Activated naive CD8-positive, alpha-beta T cell treated with anti-CD3 and anti-CD28 coated beads, Interleukin-2, amount 50 U/mL, for 16 hours (primary cell): ENCODE measurements at places on chromosomes 11 and 22.
A peak's percentile ranks its signal among the peaks of the same experiment; 100 is the strongest.

GRCh38 chr11:133605482-133605881 is 73.2 kb upstream of the OPCML start:
- no peak for DNase-seq

- DNase-seq, result no peak
Observed at GRCh38 chr22:44187652-44188230, 7.0 kb downstream of the PARVG start.

DNA sequence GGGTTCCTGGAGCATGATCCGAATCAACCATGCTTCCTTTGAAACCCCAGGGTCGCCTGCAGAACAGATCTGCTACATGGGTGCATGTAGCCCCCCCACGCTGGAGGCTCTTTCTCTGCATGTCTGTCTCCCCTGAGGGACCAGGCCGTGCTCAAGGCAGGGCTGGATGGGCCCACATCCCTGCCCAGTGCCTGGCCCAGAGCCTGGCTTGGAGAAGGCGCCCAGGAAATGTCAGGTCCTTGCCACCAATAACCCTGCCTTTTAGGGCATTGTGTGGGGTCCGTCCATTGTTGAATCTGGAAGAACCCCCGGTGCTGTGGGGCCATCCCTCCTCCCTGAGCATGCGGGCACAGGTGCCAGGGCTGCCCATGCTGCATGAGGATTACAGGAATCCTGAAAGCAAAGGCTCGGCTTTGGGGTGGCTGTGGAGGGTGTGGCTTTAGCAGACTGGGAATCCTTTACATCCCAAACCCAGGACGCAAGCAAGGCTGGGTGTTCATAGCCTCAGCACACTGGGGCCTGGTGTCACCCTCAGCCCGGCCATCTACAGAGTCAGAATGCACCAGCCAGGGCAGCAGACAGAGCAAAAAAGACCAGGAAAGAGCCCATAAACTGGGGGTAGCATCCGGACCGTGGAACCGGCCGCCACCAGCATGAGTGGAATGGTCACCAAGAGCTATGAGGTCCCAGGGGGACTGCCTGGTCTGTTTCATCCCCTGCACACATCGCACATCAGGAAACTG is 48.2 kb downstream of the RTL6 start:
- DNase-seq, result no peak

- DNase-seq, result no peak
Observed at GRCh38 chr11:124897674-124898262, at the start of gene ROBO4. Gene ROBO4 (minus strand): TSS chr11:124897865. CDS start chr11:124897795, 70 bp downstream.

DNA sequence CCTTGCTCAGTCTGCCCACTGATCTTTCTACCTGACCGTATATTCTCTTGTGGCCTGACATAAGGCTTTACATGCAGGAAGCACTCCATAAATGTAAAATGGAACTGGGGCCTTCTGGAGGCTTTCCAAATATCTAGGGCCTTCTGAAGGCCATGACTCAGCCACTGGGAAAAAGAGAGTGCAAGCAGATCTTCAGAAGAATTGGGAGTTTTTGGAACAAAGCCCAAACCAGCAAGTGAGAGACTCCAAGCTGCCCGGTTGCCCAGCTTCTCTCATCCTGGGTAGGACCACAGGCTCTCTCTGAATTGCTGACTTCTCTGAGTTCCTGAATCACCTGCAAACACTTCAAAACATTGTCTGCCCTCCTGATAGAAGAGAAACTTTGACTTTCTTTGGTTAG is 107.9 kb upstream of the BMAL1 start:
- no peak for DNase-seq

- DNase-seq, result no peak
Observed at GRCh38 chr11:1224491-1225385, 1.9 kb downstream of the MUC5B start.

GRCh38 chr22:50278461-50278860 is 8.3 kb upstream of the MAPK11 start:
- DNase-seq, result no peak

DNA sequence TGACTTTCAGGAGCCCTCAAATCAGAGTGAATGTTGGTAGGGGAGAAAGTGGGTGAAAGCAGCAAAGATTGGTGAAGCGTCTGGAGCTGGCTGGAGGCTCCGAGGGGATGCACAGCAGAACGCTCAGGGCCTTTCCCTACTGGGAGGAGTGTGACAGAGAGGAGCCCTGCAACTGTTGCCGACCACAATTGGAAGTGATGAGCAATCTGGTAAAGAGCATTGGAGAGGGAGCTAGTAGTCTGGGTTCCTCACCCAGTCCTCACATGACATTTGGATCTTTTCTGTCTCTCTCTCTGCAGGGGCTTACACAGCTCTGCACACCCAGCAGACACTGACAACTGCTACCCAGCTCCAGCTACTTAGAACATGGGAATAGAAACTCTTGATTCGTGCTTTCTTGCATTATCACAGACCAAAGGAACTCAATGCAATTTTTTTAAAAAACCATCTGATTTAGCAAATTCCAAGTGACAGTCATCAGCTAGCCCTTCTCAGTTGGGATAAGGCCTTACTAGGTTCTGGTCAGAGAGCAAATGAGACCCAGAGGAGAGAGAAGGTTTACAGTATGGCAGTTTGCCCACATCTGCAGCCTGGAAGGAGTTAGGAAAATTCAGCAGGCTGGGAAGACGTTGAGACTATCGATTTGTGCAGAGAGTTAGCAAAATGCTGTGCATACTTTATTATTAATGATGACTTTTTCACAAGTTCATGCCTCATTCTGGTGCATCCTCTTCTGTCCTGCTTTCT is 278.0 kb upstream of the PLET1 start:
- DNase-seq, result no peak

DNA sequence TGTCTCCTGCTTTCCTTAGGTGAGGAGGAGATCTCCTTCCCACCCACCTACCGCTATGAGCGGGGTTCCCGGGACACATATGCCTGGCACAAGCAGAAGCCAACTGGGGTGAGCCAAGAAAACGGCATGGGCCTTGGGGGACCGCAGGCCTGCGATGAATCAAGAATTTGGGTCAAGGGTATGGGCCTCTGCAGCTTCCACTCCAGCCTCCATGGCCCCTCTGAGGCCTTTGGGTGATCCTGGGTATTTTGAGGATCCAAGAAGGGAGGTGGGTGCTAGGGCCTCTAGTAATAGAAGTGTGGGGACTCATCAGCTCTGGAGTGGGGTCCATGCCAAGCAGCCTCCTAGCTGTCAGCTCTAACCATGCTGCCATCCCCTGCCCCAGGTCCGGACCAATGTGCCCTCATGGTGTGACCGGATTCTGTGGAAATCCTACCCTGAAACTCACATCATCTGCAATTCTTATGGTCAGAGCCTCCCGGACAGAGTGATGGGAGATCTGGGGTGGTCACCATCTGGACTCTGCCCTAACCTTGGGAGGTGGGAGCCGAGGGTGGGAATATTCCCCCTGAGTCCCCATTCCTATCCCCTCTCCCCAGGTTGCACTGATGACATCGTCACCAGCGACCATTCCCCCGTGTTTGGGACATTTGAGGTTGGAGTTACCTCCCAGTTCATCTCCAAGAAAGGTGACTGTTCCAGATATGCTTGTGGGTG is 8.6 kb downstream of the INPPL1 start:
- DNase-seq, result no peak

DNA sequence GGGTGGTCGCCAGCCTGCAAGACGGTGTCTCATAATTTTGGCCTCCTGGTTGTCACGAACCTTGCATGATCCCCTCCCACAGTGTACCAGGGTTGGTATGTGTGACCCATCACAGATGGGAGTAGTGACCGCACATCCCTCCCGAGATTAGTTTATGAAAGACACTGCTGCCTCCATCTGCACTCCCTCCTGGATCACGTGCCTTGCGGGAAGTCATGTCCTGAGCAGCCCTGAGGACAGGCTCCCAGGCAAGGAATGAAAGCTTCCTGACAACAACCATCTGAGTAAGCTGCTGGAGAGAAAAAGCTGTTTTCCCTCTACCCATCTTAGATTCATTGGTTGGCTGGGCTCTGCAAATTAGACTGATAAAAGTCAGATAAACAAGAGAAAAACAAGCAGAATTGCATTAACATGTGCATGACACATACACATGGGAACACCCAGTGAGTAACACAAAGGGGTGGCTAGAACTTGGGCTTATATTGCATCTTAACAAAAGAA is 14.4 kb upstream of the PAMR1 start:
- DNase-seq, result no peak

- DNase-seq, result no peak
Observed at GRCh38 chr11:71284525-71285092, 32.2 kb upstream of the SHANK2 start.

GRCh38 chr22:27725661-27726060 is 75.9 kb downstream of the MN1 start:
- no peak for DNase-seq

GRCh38 chr11:93729129-93729616 is 12.1 kb downstream of the TAF1D start:
- no peak for DNase-seq

DNA sequence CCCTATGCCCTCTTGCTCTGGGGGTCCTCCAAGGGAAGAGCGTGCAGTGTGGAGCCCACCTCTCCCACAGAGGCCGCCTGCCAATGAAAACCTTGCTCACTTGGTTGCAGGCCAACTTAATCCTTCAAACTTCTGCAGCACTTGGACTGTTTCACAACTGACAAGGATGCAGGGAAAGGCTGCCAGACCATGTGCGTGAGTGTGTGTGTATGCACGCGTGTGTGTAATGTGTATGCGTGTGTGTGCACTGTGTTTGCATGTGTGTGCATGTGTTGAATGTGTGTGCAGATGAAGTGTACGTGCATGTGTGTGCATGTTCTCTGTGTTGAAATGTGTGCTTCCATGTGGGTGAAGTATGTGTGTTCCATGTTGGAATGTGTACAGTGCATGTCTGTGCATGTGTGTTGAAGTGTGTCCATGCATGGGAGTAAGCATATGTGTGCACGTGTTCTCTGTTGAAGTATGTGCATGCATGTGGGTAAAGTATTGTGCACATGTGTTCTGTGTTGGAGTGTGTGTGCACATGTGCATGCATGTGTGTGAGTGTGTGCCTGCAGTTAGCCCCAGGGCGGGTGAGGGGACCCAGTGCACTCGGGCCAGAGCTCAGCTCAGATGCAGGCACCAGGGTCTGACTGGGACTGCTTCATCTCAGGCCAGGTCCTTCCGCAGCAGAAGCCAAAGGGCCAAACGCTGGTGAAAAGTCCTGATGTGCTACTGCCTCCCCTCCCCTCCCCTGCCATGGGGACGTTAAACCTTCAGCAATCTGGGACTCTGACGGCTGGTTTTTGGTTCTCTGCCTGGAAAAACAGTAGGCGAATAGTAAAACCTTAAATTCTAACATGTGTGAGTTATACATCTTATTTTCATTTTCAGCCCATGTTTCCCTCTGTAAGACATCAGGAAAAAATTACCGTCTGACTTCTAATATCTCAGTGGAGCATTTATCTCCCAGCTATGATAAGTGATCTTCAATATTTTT is 72.0 kb downstream of the FLI1 start:
- DNase-seq, result no peak

DNA sequence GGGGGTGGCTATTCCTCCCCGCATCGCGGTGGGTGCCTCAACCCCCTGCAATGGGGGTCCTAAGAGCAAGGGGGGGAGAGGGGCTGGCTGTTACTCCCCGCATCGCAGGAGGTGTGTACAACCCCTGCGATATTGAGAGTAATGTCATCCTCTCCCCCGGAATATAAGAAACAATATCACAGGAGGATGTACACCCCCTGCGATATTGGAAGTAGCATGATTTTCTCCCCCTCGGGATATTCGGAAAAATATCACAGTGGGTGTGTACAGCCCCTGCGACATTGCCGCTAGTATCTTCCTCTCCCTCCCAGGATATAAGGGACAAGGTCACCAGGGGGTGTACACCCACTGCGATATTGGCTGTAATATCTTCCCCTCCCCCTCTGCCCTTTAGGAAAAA is 22.5 kb upstream of the APOL5 start:
- no peak for DNase-seq

GRCh38 chr11:13698132-13698531 is 29.7 kb downstream of the FAR1 start:
- DNase-seq, result no peak

DNA sequence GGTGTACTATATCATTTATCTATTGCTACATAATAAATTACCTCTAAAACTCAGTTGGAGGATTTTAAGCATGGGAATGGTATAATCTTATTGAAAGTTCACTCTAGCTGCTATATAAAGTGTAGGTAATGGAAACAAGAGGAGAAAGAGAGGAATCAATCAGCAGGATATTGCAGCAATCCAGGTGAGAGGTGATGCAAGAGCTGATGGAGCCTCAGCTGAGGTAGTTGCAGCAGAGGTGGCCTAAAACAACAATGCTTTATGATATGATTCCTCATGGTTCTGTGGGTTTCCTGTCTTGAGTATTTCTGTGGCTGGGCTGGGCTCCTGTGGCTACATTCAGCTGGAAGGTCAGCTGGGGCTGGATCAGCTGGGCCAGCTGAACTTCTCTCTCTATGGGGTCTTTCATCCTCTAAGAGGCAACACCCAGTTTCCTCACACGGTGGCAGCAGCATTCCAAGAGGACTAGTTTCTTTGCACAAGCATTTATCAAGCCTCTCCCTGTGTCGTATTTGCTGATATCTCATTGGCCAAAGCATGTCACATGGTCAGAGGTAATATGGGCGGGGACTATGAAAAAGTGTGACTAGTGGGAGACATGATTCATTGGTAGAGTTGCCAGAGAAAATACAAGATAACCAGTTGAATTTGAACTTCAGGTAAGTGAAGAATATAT is 135.4 kb upstream of the LARGE1 start:
- DNase-seq, result no peak

- peak; percentile 50 for DNase-seq
Observed at GRCh38 chr11:72683782-72684200, 9.6 kb upstream of the PDE2A start.

- DNase-seq, result no peak
Observed at GRCh38 chr22:47550524-47551430, 788.3 kb downstream of the TBC1D22A start.

GRCh38 chr11:121414141-121414913 is 37.8 kb upstream of the SORL1 start:
- no peak for DNase-seq

DNA sequence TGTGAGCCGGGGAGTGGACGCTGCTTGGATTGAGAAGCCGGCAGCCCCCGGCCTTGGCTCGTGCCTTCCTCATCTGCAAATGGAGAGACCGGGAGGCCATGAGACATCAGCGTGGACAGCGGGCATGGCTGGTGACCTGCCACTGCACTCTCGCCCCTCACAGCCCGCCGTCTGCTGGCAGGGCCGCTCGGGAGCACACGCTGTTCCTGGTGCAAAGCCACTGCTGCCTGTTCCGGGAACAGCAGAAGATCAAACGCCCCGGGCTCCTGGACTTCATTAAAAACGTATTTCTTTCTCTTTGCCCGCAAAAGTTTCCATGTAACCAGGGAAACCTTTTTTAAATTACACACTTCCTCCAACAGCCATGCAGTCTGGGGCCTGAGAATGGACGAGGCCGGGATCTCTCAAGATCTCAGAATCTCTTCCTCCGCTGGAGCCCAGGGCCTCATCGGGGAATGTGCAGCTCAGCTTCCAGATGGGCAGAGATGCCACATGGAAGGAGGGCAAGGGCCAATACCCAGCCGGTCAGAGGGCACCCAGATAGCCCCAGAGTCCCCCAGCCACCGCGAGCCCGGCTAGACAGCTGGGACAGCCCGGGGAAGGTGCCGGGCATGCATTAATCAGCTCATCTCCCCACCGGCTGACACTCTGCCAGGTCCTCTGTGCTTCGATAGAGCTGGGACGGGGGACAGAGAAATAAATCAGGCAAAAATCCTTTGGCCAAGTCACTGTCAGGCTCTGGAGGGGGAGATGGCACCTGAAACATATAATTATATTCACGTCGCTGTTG is 62.8 kb upstream of the PRR5 start:
- DNase-seq, result no peak
